ENCODE measurements at places on chromosomes 12 and 14. TPM values are rescaled to one million over a fixed set of nuclear protein-coding genes. Genes with fewer than 3 reads are reported as not detected.

DNA sequence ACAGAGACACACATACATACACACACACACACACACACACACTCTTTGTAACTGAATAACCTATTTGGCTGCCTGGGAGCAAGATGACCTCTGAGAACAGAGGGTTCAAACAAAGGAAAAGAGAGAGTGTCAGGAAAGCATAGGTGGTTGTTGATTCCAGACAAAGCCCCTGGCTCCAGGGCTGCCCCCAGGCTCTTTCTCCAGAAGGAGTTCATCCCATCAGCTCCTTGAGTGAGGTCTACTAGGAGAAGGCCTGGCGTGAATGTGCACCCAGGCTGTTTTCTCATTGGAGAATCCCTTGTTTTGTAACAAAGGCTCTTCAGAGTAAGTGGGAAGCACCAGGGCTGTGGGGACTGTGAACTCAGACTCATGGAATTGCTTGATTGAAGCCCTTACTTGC, 151.9 kb downstream of the EMP1 start:
- DNase-seq, result no peak

GRCh38 chr12:81705586-81705985, 53.6 kb downstream of the PPFIA2 start:
- DNase-seq, result no peak

GRCh38 chr14:74584951-74585350, 27.1 kb downstream of the LTBP2 start:
- no peak for DNase-seq

- no peak for DNase-seq
Observed at GRCh38 chr12:1533205-1533601, 61.2 kb downstream of the FBXL14 start.

DNA sequence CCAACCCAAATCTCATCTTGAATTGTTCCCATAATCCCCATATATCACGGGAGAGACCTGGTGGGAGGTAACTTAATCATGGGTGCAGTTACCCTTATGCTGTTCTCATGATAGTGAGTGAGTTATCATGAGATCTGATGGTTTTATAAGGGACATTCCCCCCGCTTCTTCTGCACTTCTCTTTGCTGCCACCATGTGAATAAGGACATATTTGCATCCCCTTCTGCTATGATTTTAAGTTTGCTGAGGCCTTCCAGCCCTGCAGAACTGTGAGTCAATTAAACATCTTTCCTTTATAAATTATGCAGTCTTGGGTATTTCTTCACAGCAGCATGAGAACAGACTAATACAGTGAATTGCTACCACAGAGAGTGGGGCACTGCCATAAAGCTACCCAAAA, 179.1 kb downstream of the LRIG3 start:
- DNase-seq, result no peak

DNA sequence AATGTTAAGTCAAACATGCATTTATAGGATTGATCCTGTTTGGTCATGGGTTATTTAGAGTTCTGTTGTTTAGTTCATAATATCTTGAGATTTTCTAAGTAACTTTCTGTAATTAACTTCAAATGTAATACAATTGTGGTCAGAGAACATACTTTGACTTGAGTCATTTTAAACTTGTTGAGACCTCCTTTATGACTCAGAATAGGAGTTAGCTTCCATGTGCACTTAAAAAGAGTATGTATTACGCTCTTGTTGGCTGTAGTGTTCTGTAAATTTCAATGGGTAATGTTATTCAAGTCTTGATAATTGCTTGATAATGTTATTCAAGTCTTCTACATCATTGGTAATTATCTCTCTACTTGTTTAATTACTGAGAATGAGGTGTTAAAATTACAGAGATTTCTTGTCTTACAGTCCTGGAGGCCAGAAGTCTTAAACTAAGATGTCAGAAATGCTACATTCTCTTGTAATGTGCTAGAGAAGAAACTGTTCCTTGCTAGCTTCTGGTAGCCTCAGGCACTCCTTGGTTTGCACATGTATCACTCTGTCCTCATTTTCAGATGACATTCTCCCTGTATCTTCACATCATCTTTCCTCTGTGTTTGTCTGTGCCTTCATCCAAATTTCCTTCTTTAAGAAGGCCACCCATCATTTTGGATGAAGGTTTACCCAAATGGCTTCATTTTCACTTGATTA, 197.3 kb downstream of the TMTC3 start:
- no peak for DNase-seq

DNA sequence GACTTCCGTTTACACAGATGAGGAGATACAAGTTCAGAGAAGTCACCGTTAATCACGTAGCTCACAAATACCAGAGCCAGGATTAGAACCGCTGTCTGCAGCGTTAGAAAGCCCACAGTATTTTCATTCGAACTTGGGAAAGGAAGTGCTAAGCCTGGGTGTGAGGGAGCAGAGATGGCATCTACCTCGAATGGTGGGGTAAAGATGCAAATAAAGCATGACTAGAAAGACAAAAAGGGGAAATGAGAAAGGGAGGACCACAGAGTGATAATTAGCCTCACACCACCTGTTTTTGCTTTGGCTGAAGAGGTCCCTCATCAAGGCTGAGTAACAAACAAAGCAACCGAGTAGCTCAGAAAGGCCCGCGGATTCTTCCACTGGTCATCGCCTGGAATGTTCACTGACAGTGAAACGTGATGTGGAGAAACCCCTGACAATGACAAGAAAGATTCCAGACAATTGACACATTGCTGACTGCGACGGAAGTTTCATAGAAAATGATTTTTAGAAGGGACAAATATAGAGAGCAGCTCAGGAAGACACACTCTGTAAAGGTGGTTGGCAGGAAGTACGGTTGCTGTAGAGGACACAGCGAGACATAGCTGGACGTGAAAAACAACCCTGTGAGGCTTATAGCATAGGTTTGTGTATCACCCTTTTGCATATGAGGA, 31.5 kb upstream of the BHLHE41 start:
- DNase-seq, result no peak

DNA sequence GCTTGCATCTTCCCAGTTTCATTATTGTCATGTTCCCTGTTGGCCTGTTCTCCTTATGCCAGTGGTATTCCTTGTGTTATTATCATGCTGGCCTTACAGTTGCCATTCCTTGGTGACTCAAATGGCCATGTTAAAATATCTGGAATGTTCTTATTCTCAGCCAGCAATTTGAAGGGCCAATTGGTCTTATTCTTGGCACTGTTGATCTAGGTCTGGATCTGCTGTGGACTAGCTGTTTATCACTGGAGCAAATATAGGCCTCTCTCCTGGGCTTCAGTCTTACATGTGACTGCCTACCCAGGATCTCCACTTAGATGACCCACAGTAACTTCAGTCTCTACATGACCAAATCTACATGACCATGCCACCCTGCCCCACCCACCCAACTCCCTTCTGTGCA, 5.4 kb downstream of the CIPC start:
- no peak for DNase-seq

GRCh38 chr12:116076399-116076798, 201.1 kb downstream of the MED13L start:
- DNase-seq, result no peak

GRCh38 chr12:111066744-111067437, 146.5 kb upstream of the MYL2 start:
- no peak for DNase-seq

GRCh38 chr14:42480255-42480654, 873.6 kb downstream of the LRFN5 start:
- DNase-seq, result no peak

- DNase-seq, result no peak
Observed at GRCh38 chr12:109789526-109790048, 43.6 kb downstream of the TRPV4 start.

GRCh38 chr14:76977793-76978720, 50.5 kb downstream of the IRF2BPL start:
- no peak for DNase-seq

GRCh38 chr14:49363821-49364751, 222.1 kb downstream of the RPS29 start:
- no peak for DNase-seq

DNA sequence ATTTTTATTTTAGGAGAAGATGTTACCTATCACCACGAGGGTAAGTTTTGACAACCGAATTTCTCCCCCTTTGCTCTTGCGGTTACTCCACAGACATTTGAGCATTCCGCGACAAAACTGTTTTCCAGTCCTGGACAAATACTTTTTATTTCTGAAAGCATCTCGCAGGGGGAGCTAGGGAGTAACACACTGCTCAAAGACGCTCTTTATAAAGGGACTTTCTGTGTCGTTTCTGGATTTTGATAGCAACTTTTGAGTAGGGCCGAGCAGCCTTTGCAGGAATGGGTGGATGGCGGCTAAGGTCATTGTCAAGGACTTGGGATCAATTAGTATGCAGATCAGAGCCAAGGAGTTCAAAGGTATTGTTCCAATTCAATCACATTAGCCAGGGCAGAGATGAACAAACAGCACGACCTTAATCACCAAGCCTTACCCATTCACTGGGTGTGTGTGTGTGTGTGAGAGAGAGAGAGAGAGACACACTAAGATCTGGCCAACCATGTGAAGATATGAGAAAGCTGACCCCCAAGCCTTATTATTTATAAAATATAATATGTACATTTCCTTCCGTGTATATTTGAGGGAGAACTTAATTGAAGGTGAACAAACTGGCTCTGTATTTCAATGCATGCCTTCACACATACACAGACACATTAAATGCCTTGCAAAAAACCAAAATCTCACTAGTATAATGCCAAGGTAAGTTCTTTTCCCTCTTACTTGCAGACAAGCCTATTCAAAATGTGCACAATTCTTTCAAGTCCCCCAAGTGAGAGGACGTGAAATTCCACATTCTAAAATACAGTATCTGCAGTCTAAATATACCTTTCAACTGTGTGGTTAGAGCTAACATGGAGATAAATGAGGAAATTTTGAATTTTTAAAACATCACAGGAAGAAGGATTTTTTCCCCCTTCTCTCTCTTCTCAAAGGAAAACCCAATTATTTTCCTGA, 613.8 kb downstream of the VRK1 start:
- DNase-seq, result no peak

- no peak for DNase-seq
Observed at GRCh38 chr12:95615749-95616148, 64.5 kb upstream of the USP44 start.

GRCh38 chr12:66237505-66238175, 48.6 kb downstream of the IRAK3 start:
- no peak for DNase-seq

- DNase-seq, result no peak
Observed at GRCh38 chr12:107600581-107601144, 84.9 kb upstream of the PWP1 start.

DNA sequence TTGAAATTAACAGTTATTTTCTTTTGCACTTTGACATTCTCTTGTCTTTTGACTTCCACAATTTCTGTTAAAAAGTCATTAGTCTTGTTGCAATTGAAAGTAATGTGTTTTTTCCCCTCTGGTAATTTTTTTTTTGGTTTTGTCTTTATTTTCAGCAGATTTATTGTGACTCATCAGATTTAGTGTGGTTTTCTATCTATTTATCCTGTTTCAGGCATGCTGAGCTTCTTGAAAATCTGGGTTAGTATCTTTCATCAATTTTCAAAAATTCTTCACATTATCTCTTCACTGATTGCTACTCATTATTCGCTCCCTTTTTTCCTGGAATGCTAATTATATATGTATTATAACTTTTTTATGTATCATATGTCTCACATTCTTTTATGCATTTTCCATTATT, 15.3 kb upstream of the NTF3 start:
- DNase-seq, result no peak

GRCh38 chr14:64960762-64961276, 11.3 kb downstream of the RAB15 start:
- DNase-seq, result no peak

DNA sequence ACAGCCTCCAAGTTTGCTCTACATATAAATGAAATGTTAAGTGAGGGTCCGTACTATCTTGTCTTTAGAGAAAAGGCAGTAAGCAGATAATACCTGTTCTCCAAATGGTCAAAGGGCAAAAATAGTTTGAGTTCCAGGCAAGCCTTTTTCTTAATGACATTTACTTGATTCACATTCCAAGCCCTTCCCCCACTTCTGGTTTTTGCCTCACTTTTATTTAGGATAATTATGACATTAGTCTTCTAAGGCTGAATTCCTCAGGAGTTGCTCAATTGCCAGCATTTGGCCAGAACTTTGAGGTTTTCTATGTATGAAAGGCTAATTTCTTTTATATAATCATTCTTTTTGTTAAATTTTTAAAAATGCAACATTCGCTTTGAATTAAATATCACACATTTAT, 62.5 kb upstream of the DUSP6 start:
- no peak for DNase-seq

GRCh38 chr12:47781479-47782371, 8.7 kb downstream of the SLC48A1 start:
- no peak for DNase-seq

DNA sequence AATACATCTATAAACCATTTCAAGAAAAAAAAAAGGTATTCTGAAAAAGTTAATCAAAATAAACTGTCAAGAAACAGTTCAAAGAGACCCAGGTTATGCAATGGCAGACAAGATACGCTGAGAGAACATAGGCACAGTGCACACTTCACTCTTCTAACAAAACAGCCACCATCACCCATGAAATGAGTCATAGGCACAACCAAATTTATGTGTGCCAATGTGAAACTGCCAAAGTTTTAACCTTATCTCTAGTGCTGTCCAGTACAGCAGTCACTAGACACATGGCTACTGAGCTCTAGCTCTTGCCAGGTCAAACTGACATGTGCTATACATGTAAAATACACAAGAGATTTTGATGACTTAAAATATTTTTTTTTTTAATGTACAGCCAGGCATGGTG, 1.4 kb downstream of the CEP128 start:
- DNase-seq, result no peak

- DNase-seq, result no peak
Observed at GRCh38 chr12:30806989-30807694, 52.4 kb upstream of the CAPRIN2 start.

DNA sequence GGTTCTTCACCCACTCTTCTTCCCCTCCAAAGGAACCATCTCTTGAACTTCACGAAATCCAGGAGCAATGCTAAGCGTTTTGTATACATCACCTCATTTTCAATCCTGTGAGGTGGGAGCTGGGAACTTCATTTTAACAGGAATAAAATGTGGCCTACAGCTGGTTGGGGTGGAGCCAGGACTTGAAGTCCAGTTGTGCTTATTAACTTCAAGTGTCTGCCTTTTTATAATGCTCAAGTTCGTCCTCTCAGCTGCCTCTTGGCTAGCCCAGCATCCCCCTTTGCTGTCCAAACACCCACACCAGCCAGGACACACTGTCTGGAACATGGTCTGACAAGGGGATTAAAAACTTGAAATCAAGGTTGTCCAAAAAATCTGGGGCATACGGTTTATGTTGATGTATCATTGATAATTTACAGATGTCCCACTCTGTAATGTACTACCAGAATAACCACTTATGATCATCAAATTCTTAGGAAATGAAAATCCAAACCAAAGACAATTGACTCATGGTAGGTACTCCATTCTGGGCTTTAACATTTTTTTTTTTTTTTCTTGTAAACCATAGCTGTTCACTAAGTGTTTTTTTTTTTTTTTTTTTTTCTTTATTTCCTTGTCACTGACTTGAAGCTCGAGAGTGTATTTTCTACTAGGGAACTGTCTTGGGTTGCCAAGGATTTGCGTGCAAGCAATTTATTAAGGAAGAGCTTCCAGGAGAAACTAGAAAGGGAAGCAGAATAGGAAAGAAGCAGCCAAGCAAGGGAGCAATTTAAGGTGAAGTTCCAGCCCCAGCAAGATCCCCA, 252.3 kb downstream of the EFCAB11 start:
- DNase-seq, result no peak

- DNase-seq, result no peak
Observed at GRCh38 chr12:4158306-4158705, 115.3 kb upstream of the CCND2 start.

The TCL1B gene
- total RNA-seq, result not detected

The KRT85 gene
- under 0.01 TPM for total RNA-seq

The BEGAIN gene
- 0.13 TPM for total RNA-seq

The ARID4A gene
- 9.4 TPM for total RNA-seq

The HRK gene
- total RNA-seq, result not detected

The STYK1 gene
- 21.8 TPM for total RNA-seq

The ADAM21 gene
- 0.28 TPM for total RNA-seq

The OR6C68 gene
- not detected for total RNA-seq

The SNRNP35 gene
- total RNA-seq, result 10.0 TPM

All from pulmonary artery endothelial cell (primary cell).